ENCODE measurements at places on chromosomes 7 and 10.

GRCh38 chr7:92035576-92035975, 94.9 kb downstream of the AKAP9 start:
- no peak for ATAC-seq

GRCh38 chr10:27792216-27792615, 46.6 kb upstream of the MKX start:
- ATAC-seq = no peak

GRCh38 chr10:23974746-23975272, 234.1 kb upstream of the KIAA1217 start:
- ATAC-seq = peak; percentile 57

DNA sequence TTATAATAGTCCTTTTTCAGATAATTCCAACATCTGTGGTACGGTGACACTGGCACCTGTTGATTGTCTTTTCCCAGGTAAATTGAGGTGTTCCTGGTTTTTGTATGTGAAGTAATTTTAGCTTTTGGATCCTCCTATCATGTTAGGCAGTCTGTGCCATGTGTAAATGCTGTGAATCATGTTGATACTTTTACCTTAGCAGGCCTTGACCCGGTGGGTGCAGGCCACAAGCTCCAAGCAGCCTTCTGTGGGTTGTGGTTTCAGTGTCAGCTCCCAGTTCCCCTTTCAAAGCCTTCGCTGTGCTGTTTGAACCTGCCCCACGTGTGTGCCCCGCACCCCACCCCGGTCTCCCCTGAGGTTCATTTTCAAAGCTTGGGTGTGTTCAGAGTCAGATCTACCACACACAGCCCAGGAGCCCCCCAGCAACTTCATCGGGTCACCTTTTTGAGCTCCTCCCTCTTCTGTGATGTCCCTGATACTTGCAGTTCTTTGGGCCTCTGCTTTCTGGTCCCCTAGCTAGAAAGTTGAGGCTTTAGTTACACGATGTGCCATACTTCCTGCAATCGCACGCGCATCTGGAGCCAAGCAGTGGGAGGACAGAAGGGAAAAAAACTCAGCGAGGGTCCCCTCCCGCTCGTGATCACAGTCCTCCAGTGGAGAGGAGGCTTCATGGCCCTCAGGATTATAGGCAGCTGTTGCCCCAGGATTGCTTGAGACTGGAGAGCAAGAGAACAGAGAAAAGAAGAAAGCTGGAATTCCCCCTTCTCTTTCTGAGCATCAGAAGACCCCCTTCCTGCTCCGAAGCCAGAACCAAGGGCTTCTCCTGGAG, 8.7 kb upstream of the BHLHA15 start:
- ATAC-seq = no peak

DNA sequence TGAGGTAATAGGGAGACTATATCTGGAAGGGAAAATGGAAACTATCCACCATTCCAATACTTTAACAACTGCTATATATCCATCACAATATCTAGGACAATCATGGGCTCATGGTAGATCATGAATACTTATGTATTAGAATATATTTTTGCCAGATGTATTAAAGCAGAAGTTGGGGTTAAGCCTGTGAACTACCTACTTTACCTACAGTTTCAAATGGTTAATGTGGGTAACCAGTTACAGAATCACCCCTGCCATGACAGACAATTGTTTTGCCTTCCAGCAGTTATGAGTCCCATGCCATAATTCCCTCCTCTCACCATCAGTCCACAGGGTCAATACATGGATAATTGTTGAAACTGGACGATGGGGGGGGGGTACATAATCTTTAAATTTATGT, 29.9 kb upstream of the RAPGEF5 start:
- no peak for ATAC-seq

GRCh38 chr7:25832456-25832855, 319.5 kb upstream of the NFE2L3 start:
- ATAC-seq = no peak

DNA sequence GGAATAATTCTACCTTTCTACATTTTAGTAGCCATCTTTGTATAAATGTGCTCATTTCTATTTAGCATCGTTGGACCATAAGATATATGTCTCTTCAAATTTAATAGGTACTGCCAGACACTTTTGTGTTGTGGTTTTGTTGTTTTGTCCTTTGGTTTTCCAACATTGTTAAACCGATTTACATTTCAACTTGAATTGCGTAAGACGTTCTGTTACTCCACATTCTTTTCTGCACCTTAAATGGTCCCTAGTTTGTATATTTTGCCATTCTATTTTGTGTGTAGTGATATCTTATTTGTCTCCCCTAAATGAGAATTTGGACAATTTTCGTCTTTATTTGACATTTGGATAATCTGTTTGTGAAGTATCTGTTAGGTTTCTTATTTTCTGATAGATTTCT, 1015.6 kb downstream of the NRG3 start:
- no peak for ATAC-seq

GRCh38 chr10:34154383-34154900, 660.7 kb downstream of the PARD3 start:
- no peak for ATAC-seq

GRCh38 chr7:44631458-44632115, 25.2 kb downstream of the OGDH start:
- ATAC-seq = no peak

- ATAC-seq = no peak
Measured at GRCh38 chr10:31138026-31138553, 106.4 kb upstream of the ZNF438 start.

- ATAC-seq = peak; percentile 4
Measured at GRCh38 chr10:49056356-49056755, 59.0 kb downstream of the VSTM4 start.

- no peak for ATAC-seq
Measured at GRCh38 chr7:151308256-151308655, 33.4 kb upstream of the NUB1 start.

- ATAC-seq = no peak
Measured at GRCh38 chr7:157627646-157628045, 290.8 kb downstream of the DNAJB6 start.

- ATAC-seq = no peak
Measured at GRCh38 chr10:44703241-44704155, 207.6 kb upstream of the TMEM72 start.

- ATAC-seq = peak; percentile 73
Measured at GRCh38 chr10:7666253-7667023, at the start of gene ITIH5. ITIH5 (minus strand) TSS chr10:7666966; CDS start chr10:7666892, 74 bp downstream.

GRCh38 chr10:116690356-116691322, 51.7 kb downstream of the HSPA12A start:
- peak; percentile 52 for ATAC-seq

GRCh38 chr10:33035411-33035810, 77.4 kb upstream of the ITGB1 start:
- no peak for ATAC-seq

DNA sequence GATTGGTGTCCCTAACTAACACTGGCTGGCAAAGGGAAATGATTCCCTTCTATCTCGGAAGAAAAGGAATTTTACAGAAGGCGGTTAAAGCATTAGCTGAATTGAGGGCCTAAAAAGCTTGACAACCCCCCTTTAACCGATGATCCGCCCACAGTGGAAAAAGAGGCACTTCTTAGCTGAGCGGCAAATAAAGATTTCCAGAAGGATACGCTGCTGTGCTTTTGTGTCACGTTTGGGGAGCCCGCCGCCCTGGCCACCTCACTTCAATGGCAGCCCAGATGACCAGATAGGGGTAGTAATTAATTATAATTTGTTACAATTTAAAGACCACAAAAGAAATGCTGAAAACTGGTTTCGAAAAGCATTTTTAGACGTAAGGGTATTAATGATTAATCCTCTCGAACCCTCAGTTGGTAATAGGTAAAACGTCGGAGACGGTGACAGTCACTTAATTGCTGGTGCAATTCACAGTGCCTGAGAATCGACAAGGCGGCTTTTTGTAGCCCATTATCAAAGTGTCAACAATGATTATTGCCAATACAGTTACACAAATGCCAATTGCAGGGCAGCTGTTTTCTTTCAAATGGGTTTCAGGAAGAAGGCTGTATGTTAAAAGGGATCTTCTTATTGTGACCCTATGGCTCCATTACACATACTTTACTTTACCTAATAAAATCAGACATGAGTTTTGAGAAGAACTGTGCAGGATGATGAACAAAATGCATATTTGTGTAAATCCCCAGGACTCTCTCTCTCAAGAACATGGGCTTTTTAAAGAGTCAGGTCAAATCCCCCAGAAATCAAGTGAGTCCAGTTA, 154.1 kb downstream of the PIP4K2A start:
- peak; percentile 24 for ATAC-seq

GRCh38 chr10:26574783-26575182, 122.7 kb upstream of the PDSS1 start:
- no peak for ATAC-seq

DNA sequence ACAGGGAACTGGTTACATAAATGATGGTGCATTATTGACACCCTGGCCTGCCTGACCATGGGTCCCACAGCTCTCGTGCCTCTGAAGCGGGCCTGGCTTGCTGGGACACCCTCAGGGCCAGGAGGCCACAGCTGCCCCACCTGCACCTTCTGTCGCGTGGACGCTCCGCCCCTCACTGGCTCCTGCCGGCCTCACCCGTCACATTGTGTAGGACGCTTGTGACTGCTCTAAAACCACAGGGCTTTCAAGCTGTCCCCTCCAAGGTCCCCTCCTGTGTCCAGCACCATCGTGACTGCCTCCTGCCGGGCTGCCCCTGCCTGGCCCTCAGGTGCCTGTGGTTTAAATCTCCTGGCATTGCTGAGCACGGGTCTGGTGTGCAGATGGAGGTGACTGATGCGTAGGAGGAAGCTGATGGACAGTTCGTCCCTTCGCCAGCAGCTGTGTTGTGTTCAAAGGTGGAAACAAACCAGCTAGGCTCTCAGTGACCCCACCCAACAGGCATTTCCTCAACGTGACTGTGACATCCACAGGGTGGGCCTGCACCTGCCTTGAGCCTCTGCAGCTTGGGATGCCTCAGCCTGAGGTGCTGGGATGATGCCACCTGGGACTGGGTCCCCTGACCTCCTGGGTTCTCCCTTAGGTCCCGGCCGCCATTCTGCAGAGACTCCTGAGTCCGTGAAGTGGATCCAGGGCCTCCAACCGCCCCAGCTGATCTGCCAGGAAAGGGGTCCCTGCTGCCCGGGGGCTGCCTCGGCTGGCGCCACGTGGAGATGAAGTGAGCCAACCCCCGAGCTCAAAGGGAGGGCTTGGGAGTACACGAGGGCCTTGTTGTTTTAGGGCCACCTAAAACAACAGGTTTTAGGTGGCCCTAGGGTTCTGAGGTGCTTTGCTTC, 148.5 kb downstream of the WDR37 start:
- no peak for ATAC-seq

GRCh38 chr7:136958016-136958415, 89.6 kb downstream of the CHRM2 start:
- ATAC-seq = no peak

DNA sequence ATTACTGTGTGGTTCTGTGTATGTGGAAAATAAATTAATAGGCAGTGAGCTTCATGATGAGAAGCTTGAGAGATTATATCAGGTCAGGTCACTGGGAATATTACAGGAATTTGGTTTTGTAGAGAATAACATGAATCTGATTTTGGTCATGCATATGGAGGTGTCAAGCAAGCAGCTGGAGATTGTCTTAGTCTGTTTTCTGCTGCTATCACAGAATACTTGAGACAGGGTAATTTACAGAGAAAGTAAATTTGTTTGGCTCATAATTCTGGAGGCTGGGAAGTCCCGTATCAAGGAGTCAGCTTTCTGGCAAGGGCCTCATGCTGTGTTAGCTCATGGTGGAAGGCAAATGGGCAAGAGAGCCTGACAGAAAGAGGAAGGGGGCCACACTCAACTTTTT, 120.7 kb upstream of the FAM3C start:
- ATAC-seq = no peak

- no peak for ATAC-seq
Measured at GRCh38 chr10:79411546-79412495, 33.6 kb downstream of the ZCCHC24 start.

- peak; percentile 78 for ATAC-seq
Measured at GRCh38 chr10:86349474-86349873, 17.1 kb downstream of the GRID1 start.

DNA sequence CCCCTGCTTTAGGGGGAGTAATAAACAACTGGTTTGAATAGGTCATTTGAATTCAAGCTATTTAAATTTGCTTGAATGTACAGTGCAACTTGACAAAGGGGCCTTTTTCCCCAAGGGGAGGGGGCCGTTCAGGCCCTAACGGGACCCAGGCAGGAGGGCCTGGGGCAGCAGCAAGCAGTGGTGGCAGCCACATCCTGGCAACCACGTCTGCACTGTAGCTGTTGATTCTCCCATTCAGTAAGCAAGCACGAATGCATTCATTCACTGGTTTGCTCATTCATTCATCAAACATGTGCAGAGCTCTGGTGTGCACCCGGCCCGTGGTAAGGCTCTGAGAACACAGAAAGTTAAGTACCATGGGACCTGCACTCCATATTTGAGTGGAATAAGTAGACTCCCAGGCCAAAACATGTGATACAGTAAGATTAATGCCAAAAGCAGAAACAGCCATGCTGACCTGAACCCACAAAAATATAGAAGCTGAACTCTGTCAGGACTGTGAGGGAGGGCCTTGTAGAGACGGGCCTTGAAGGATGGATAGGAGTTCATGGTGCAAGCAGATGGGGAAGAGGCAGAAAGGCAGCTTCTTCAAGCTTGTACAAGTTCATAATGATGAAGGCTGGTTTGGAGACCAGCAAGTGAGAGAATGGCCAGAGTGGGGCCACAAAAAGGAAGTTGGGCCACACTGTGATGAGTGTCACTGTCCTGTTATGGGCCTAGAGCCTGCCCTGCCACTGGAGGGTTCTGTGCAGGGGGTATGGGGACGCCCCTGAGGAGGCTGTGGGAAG, 29.3 kb upstream of the C10orf53 start:
- no peak for ATAC-seq

GRCh38 chr10:944034-944831, 12.7 kb upstream of the LARP4B start:
- ATAC-seq = peak; percentile 98

DNA sequence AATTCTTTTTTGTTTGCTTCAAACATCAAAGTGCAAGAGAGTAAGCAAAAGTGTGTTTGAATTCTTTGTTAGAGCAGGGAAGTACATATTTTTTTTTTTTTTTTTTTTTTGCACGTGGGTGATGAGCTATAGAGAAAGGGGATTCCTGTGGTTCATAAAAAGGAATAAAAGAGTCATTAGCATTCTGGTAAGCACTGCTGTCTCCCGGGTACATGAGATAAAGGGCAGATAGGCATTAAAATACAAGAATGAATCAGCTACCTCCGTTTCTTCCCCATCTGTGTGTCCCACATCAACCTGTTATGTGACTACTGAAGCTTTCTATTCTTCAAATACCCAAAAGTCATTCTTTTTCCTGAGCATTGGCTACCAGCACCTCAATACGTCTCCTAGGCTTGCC, 102.4 kb upstream of the SEMA3D start:
- no peak for ATAC-seq

- no peak for ATAC-seq
Measured at GRCh38 chr7:141294143-141294829, 220.4 kb downstream of the TMEM178B start.

DNA sequence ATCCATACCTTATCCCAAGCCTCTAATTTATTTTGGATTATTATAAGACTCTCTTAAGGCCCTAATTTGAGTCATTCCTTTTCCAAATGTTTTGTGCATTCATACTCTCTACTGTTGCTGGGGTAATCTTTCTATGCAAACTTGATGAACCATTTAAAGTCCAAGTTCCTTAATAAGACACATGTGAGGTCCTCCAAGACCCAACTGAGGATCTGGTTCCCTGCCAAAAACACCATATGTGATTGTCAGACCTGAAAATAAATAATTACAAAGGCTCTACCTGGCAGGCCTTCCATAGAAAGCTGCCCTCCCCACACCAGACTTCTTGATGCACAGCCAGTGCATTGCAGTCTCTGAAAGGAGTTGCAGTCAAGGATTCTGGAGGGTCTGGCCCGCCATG, 257.9 kb upstream of the AKR1E2 start:
- no peak for ATAC-seq
